Ovary (tissue), 10 donors: ENCODE measurements at places on chromosomes 3 and 15. TPM values are rescaled to one million over a fixed set of nuclear protein-coding genes. Genes with fewer than 3 reads are reported as not detected.

SCG5 gene
- 6.6 TPM for polyA plus RNA-seq

DNA sequence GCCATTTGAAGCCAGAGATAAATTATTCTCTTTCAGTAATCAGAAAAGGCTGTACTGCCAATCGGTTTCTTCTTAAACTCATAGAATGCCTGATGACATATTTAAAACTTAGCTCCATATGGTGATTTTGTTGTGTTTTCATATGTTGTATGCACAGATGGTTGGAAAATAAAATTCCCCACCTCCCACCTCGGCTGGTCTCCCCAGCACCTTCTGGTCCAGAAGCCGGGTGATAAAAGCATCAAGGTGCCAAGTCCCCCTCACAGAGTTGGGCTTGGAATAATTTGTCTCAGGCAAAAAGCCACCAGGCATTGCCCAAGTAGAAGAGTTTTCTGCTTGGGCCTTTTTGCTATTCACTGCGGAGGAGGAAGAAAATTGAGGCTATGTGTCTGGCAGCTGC lies 18.4 kb downstream of the LARS2 start:
- no peaks in the 10 kb centered on the region for H3K36me3 ChIP-seq
- no peak overlapping the region for H3K27ac ChIP-seq
- no peak for DNase-seq
- peaks cover 5% of the 10 kb centered on the region for H3K4me1 ChIP-seq
- H3K27me3 ChIP-seq: no peaks in the 10 kb centered on the region

GRCh38 chr3:177781686-177782161 lies 584.4 kb upstream of the TBL1XR1 start:
- no peaks in the 10 kb centered on the region for H3K27me3 ChIP-seq
- H3K27ac ChIP-seq: peak overlapping the region; percentile 78
- H3K4me3 ChIP-seq: no peak overlapping the region
- no peaks in the 10 kb centered on the region for H3K36me3 ChIP-seq

- H3K4me1 ChIP-seq: no peaks in the 10 kb centered on the region
- no peaks in the 10 kb centered on the region for H3K27me3 ChIP-seq
- DNase-seq: no peak
- H3K27ac ChIP-seq: no peak overlapping the region
Observed at GRCh38 chr3:144097163-144097562, 125.5 kb downstream of the DIPK2A start.

DNA sequence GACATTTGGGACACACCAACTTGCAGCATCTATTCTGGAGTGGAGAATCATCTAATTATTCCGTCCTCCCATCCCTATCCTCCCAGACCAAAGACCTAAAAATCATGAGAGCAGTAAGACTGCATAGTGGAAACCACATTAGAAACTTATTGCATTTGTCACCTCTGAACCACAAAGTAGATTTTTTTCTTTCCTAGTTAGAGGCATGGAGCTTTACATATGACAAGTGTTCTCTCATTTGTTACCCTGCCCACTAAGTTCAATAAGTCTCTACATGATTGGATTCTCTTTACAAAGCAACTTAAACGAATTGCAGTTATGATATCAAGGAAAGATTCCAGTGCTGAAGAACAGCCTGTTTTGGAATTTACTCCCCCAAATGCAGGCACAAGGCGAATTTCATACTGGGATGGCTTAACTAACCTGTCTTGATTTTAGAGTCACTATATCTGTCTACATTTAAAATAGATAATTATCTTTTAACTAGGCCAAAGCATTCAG lies 42.3 kb upstream of the LRRFIP2 start:
- H3K4me1 ChIP-seq: no peaks in the 10 kb centered on the region
- H3K27me3 ChIP-seq: no peaks in the 10 kb centered on the region
- H3K27ac ChIP-seq: no peak overlapping the region
- H3K36me3 ChIP-seq: no peaks in the 10 kb centered on the region

DNA sequence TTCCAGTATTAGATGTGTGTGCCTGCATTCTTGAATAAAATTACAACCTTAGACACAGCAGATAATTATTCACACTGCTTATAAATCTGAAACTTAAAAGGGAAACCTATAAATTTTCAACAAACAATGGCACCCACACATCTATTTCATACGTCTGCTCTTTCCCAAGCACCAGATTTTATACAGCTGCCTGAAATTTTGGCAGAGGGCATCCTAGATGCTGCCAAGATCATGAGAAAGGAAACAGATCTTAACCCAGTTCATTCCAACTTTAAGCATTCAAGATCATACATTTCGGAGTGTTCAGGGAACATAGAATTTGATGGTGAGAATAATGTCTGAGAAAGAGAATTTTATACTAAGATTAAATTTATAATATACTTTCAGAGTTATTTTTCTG lies 53.1 kb downstream of the CLDN1 start:
- no peaks in the 10 kb centered on the region for H3K36me3 ChIP-seq
- H3K4me3 ChIP-seq: no peak overlapping the region
- H3K27me3 ChIP-seq: no peaks in the 10 kb centered on the region
- no peak overlapping the region for H3K27ac ChIP-seq
- no peak for DNase-seq

DNA sequence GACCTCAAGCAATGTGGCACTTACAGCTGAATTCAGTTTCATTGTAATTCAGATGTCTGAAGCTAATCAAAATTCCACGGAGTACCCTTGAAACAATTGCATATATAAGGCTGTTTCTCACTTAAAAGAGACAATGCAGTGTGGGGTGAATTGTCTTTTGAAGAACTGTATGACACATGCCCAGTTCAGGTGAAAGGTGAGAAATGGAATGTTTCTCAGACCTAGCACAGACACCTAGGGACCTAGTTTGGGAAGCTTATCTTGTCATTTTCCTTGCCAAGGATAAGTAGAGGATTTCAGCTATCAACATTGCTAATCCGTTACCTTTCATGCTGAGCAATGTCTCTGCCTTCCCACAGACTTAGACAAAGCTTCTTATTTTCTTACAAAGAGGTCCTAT lies 36.3 kb downstream of the MBNL1 start:
- H3K4me1 ChIP-seq: peaks cover 3% of the 10 kb centered on the region
- H3K27me3 ChIP-seq: no peaks in the 10 kb centered on the region
- no peak overlapping the region for H3K4me3 ChIP-seq
- no peak overlapping the region for H3K27ac ChIP-seq

DNA sequence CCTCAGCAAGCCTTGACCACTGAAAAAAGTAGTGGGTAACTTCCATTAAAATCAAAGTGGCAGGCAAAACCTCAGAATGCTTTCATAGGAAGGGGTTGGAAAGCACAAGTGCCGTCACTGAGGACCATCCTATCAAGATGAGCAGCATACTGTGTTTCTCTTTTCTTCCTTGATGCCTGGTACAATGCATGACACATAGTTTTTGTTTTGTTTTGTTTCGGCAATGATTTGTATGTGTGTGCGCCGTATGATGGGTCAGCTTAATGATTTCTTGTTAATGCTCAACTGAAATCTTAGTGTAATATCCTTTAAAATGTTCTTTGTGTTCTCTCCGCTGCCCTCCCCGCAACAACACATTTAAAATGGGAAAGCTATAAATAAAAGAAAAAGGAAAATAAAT lies 476.4 kb upstream of the KCNMB2 start:
- peaks cover 3% of the 10 kb centered on the region for H3K4me1 ChIP-seq
- H3K27me3 ChIP-seq: no peaks in the 10 kb centered on the region
- H3K27ac ChIP-seq: no peak overlapping the region

- no peaks in the 10 kb centered on the region for H3K36me3 ChIP-seq
- no peak for DNase-seq
- H3K4me3 ChIP-seq: no peak overlapping the region
- no peaks in the 10 kb centered on the region for H3K4me1 ChIP-seq
- no peaks in the 10 kb centered on the region for H3K27me3 ChIP-seq
Observed at GRCh38 chr3:117706037-117706436, 996.5 kb downstream of the TUSC7 start.

DNA sequence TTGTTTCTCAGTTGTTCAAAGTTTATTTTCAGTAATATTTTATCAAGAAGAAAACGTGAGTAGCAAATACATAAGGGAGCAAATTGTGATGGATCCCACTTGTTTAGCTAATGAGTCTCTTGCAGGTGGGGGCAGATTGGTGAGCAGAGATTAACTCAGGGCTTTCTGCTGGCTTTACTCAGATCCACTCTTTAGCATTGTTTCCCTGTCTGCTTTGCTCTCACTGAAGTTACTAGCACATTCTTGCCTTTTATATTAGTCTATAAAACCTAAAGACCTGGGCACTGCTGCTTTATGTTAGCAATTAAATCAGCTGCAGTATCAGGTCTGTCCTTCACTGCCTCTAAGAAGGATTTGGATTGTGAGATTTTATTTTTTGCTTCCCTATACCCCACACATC lies 71.5 kb downstream of the STAC start:
- no peaks in the 10 kb centered on the region for H3K4me1 ChIP-seq
- H3K27me3 ChIP-seq: no peaks in the 10 kb centered on the region
- DNase-seq: no peak
- H3K4me3 ChIP-seq: no peak overlapping the region

DNA sequence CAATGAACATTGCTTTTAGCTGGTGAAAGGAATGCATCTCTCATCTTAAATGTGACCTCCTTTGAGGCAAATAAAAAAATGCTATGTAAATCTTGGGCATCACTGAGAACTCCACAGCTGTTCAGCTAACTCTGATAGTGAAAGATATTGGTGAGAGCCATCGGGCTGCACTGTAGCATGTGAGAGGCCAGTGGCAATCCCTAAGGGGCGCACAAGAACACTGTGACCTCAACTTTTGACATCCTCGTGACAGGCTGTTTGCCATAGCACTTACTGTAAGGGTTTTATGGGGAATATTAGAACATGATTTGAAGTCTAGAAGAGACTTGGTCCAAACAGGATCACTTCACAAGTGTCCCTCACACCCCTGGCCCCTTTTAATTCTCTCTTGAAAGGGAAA lies 697.9 kb downstream of the MCTP2 start:
- no peak overlapping the region for H3K27ac ChIP-seq
- H3K27me3 ChIP-seq: no peaks in the 10 kb centered on the region
- H3K4me3 ChIP-seq: no peak overlapping the region

GRCh38 chr3:22951910-22952309 lies 251.2 kb upstream of the UBE2E2 start:
- peaks cover 8% of the 10 kb centered on the region for H3K4me1 ChIP-seq
- no peak overlapping the region for H3K4me3 ChIP-seq
- DNase-seq: peak; percentile 14
- H3K36me3 ChIP-seq: no peaks in the 10 kb centered on the region

- no peak for DNase-seq
- H3K27me3 ChIP-seq: no peaks in the 10 kb centered on the region
- no peak overlapping the region for H3K27ac ChIP-seq
- H3K4me1 ChIP-seq: no peaks in the 10 kb centered on the region
Observed at GRCh38 chr3:133254716-133255115, 145.1 kb upstream of the BFSP2 start.

DNA sequence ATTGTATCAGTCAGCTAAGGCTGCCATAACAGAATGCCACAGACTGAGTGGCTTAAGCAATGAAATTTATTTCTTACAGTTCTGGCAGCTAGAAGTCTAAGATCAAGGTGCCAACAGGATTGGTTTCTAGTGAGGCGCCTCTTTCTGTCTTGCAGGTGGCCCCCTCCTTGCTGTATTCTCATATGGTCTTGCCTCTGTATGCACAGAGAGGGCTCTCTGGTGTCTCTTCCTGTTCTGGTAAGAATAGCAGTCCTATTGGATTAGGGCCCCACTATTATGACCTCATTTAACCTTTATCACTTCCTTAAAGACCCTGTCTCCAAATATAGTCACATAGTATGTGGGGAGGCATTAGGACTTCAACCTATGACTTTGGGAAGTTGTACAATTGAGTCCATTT lies 253.9 kb downstream of the EDEM1 start:
- H3K36me3 ChIP-seq: no peaks in the 10 kb centered on the region
- no peaks in the 10 kb centered on the region for H3K4me1 ChIP-seq
- H3K4me3 ChIP-seq: no peak overlapping the region
- H3K27ac ChIP-seq: no peak overlapping the region
